DMS 273 treated with DMSO at 0.1 percent for 48 hours (cell line): ENCODE measurements at places on chromosomes 5 and 9.

GRCh38 chr9:123121457-123121856 lies 88.0 kb downstream of the GPR21 start:
- no peak for DNase-seq

- no peak for DNase-seq
Measured at GRCh38 chr5:145996135-145996534, 59.8 kb downstream of the SH3RF2 start.

- DNase-seq = no peak
Measured at GRCh38 chr9:33964086-33964768, 84.5 kb downstream of the UBAP2 start.

- no peak for DNase-seq
Measured at GRCh38 chr5:3778000-3778550, 182.4 kb downstream of the IRX1 start.

- DNase-seq = no peak
Measured at GRCh38 chr5:131987251-131987650, 24.2 kb downstream of the ACSL6 start.

DNA sequence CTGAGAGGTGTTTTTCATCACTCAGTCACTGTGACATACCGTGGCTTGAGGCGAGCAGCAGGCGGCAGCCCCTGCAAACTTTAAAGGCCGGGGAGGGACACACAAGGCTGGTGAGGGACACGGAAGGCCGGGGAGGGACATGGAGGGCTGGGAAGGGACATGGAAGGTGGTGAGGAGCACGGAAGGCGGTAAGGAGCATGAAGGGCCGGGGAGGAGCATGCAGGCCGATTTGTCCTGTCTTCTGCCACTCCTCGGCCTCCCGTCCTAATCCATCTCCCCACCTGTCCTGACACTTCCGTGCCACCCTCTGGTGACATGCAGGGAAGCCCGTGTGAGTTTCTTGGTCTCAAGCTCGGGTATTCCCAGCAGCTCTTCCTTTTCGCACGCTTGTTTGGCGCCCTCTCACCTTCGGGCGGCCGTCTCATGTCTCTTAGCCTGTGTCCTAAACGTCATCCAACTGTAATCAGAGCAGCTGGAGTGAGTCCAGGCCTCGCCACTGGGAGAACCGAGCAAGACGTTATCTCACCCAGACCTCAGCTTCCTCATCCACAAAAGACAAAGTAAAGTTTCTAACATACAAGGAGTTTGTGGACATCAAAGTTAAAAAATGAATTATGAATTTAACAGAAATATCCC lies 126.5 kb downstream of the MRPL36 start:
- no peak for DNase-seq

DNA sequence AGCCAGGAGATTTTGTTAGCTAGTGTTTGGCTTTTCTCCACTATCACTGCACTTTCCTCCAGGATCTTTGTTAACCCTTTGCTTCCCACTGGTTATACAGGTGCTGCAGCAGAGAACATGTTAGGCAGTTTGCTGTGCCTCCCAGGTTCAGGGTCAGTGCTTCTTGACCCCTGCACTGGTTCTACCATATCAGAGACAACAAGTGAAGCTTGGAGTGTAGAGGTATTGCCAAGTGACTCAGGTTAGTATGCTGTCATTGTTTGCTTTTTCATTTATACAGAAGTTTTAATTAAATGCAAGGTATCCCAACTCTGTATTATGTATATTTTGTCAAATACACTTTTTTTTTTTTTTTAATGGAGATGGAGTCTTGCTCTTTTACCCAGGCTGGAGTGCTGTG lies 68.4 kb downstream of the GAPVD1 start:
- DNase-seq = no peak

GRCh38 chr9:131099102-131099606 lies 2.8 kb downstream of the AIF1L start:
- no peak for DNase-seq

DNA sequence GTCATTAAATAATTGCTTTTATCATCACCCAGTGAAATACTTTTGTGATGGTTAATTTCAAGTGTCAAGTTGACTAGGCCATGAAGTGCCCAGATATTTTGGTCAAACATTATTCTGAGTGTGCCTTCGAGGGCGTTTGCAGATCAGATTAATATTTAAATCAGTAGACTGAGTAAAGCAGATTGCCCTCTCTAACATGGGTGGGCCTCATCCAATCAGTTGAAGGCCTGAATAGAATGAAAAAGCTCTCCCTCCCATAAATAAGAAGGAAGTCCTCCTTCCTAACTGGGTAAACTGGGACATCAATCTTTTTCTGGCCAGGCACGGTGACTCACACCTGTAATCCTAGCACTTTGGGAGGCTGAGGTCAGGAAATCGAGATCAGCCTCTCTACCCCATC lies 12.4 kb upstream of the FGF10 start:
- no peak for DNase-seq

DNA sequence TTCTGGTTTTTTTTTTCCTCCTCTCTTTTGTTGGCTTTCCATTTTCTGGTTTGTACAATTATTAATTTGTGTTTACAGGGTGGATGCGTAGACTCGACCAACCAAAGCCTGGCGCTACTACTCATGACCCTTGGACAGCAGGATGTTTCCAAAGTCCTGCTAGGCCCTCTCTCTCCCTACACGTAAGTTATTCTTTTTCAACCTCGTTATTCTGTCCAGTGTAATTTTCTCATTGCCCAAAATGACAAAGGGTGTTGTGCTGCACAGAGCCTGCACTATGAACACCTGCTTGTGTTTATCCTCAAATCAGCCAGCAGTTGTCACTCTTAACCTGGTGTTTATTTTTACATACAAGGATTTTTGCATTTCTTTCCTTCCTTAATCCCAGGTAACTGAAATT lies 56.6 kb downstream of the RCL1 start:
- no peak for DNase-seq

GRCh38 chr5:132376694-132377641 lies 7.5 kb downstream of the SLC22A5 start:
- DNase-seq = no peak

- DNase-seq = no peak
Measured at GRCh38 chr5:76455531-76456133, 52.5 kb downstream of the IQGAP2 start.

DNA sequence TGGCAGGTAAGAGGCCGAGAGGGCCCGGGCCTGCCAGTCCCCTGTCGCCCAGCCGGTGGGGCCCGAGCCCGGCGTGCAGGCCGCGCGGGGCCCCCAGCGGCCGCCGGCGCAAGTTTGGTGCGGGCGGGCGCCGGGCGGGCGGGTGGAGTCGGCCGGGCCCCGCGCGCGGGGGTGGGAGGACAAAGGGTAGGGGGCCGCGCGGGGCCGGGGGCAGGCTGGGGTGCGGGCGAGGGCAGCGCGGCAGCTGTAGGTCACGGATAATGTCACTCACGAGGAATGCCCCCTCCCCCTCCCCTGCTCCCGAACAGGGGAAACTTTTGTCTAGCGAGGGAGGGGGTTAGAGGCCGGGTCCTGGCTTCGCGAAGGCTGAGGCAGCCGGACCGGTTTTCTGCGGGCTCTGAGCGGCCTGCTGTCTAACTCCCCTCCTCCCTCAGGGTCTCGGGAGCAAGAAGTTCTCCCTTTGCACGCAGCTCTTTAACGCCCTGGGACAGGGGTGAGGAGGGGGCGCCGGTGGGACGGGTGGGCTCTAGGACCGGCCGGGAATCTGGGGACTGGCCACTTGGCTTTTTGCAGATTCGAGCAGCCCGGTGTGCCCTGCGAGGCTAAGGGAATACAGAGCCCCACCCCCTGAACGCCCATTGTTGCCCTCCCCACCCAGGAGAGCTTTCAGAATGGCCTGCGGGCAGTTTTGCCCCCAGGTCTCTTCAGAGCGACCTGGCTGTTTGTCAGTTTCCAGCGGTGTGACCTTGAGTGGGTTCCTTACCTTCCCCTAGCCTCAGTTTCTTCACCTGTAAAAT lies 21.3 kb upstream of the NDST1 start:
- peak; percentile 40 for DNase-seq

GRCh38 chr5:124206540-124206939 lies 539.9 kb downstream of the ZNF608 start:
- no peak for DNase-seq

DNA sequence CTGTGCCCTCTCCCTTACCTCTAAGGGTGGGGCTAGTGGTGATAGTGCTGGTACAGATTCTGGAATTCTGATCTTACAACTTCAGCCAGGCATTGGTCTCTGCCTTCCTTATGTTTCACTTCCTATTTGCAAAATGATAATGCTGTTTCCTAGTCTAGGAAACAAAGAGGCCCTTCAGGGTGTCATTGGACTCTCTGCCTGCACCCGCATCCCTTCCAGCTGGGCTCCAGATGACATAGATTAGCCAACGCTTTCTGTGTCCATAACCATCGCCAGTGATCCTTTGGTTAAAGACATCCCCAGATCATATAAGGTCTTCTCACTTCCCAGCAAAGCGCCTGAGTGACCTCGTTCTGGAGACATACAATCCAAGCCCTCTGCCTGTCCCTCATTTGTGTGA lies 180.7 kb downstream of the ERCC6L2 start:
- no peak for DNase-seq

DNA sequence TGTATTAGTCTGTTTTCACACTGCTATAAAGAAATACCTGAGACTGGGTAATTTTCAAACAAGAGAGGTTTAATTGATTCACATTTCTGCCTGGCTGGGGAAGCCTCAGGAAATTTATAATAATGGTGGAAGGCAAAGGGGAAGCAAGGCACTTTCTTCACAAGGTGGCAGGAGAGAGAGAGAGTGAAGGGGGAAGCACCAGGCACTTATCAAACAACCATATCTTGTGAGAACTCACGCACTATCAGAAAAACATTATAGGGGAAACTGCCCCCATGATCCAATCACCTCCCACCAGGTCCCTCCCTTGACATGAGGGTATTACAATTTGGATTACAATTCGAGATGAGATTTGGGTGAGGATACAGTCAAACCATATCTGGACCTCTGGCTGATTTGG lies 34.7 kb downstream of the ADRB2 start:
- no peak for DNase-seq

DNA sequence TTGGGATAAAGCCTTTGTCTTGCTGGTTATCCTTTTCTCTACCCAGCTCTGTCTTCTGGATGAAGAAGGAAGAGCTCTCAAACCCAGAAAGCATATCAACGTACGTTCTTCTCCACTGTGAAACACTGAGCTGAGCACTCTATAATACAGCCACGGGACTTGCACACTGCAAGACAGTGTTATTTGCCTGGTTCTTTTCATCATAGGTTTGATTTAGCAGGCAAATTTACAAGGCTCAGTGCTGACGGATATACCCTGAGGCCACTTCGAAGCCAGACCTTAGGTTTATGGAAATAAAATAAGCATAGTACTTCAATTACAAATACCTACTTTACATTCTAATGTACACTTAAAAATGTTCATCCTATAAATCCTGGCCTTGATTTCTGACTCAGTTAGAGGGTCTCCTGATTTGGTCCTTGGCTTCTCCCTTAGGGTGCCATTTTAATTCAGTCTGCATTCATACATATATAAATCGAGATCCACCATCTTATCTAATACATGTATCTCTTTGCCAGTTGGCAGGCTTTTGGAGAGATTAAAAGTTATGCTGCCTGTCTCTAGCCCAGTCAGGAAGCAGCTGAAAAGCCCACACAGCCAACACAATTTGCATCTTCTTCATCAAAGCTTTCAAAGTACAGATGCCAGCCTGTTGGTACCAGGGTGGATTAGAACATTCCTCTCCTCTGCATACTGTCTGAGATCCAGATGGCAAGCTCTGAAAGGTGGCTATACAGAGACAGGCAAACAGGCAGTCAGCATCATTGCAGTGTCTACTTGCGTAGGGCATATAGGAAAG lies 194.4 kb downstream of the DEPDC1B start:
- DNase-seq = no peak

DNA sequence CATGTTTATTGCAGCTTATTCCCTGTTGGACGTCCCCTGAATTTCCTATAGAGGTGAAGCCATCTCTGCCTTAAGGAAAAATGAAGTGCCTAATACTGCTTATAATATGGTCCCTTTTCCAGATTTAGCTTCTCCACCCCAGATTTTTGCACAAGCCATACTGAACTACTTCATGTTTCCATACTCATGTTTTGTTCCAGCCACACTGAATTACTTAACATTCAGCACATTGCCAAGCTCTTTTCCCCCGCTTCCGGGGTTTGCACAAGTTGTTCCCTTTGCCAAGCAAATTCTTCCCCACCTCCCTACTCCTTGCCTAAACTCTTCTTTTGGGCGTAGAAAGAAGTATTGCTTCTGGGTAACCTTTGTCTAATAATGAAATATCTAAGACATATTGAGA lies 1.7 kb upstream of the CNTRL start:
- no peak for DNase-seq

- no peak for DNase-seq
Measured at GRCh38 chr5:39471836-39472508, 47.2 kb upstream of the DAB2 start.

- no peak for DNase-seq
Measured at GRCh38 chr5:38422622-38423021, 133.8 kb downstream of the LIFR start.

- peak; percentile 29 for DNase-seq
Measured at GRCh38 chr5:138032572-138033385, at the start of gene FAM13B. TSS of gene FAM13B (minus strand) at chr5:138033079. CDS start at chr5:138019111, 13,968 bp downstream.

DNA sequence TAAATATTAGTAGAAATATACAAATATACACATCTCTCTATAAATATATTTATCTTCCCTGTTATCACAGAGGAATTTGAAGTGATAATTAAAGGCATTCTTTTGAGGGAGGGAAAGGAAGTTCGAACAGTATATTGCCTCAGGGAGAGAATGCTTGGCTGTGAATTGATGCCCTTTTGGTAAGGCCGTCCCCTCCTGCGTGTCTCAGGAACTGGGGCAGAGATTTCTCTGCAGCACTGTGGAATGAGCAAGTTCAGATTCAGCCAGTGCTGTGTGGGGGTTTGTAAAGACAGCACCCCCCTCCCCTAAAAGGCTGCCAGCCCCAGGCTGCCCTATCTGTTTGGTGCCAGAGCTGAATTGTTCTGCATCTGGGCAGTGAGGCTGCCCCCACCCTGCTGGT lies 42.0 kb downstream of the UBE2QL1 start:
- DNase-seq = no peak

- no peak for DNase-seq
Measured at GRCh38 chr9:126708178-126708577, 94.5 kb downstream of the LMX1B start.

DNA sequence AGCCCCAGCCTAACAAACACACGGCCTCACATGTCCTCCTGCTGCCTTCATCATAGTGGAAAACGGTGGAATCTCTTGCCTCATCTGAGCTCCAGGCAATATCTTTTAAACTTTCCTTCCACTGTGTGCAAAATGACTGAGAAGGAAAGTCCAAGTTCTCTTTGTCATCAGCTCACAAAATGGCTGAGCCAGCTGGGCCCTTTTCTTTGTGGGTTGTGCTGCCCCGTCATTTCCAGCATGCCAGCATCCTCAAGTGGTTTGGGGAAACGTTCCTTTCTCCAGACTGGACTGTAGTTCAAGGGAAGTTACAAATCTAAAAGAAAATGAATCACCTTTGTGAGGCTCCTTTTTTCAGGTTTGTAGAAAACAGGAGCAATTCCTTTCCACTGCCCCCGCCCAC lies 171.1 kb upstream of the FSTL4 start:
- DNase-seq = no peak

DNA sequence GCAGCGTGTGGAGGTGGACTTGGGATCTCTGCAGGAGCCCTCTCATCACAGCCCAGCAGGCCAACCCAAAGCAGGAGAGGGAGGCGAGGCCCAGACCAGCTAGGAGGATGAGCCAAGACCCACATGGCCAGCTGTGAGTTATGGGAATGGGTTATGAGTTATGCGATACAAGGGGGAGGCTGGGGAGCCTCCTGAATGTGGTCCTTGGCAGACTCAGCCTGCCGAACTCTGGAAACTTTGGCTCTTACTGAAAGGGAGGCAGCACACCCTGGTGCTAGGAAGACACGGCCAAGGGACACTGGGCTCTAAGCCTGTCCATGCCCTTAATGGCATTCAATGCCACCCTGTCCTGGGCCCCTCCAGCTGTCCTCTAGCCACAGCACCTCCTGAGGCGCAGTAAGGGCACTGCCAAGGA lies 7.7 kb upstream of the VAV2 start:
- DNase-seq = no peak

GRCh38 chr9:116499986-116500871 lies 186.9 kb upstream of the TRIM32 start:
- DNase-seq = no peak
